ENCODE measurements at places on chromosomes 6 and 20. TPM values are rescaled to one million over a fixed set of nuclear protein-coding genes. Genes with fewer than 3 reads are reported as not detected.

- DNase-seq, result peak; percentile 89
Observed at GRCh38 chr6:104940893-104941728, 15.8 kb upstream of the LIN28B start.

DNA sequence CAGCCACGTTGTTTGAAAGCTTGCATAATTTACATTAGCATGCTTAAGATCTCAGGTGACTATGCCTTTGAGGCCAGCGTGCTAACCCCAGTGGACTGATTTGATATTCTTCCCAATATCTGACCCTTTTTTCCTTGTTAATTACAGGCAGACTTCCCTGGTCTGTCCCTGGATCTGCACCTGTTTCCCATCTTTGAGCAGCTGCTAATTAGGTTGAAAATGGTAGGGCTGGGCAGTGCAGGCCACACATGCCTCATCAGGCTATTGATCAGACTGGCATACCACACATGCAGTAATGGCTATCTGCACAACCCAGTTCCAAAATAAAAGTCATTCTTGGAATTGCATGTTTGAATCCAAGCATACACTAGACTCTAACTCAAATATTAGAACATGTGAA, 164.3 kb upstream of the TFAP2D start:
- no peak for DNase-seq

DNA sequence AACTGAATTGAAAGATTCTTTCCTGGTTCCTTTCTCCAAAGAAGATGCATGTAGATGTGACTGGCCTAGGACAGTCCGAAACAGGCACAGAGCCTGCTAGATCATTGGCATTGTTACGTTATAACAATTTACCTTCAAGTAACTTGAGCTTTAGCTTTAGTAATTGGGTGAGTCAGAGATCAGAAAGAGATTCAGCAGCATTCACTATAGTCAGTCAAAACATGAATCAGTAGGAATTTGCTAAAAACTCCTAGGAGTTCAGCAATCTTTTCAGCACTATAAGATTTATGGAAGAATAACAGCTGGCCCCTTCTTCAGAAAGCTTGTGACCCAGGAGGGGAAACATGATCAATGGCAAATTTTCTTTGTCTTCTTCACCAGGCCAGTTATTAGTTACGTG, 281.7 kb upstream of the PRDM1 start:
- no peak for DNase-seq

GRCh38 chr20:6075428-6076219, 21.8 kb upstream of the LRRN4 start:
- no peak for DNase-seq

- DNase-seq, result no peak
Observed at GRCh38 chr6:151822252-151823111, 15.0 kb downstream of the ESR1 start.

DNA sequence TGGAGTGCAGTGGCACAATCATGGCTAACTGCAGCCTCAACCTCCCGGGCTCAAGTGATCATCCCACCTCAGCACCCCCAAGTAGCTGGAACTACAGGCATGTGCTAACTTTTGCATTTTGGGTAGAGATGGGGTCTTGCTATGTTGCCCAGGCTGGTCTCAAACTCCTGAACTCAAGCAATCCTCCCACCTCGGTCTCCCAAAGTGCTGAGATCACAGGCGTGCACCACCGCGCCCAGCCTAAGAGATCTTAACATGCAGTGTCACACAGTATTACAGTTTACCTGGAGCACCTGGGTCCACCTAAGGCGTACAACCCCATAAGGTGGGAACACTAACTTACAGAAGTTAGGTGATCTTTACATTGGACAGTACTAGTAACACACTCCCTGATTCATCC, 29.5 kb downstream of the TMEM242 start:
- DNase-seq, result no peak

GRCh38 chr6:159462431-159462830, 230.6 kb downstream of the SOD2 start:
- no peak for DNase-seq

GRCh38 chr6:41578217-41579087, 32.3 kb downstream of the FOXP4 start:
- DNase-seq, result peak; percentile 80

DNA sequence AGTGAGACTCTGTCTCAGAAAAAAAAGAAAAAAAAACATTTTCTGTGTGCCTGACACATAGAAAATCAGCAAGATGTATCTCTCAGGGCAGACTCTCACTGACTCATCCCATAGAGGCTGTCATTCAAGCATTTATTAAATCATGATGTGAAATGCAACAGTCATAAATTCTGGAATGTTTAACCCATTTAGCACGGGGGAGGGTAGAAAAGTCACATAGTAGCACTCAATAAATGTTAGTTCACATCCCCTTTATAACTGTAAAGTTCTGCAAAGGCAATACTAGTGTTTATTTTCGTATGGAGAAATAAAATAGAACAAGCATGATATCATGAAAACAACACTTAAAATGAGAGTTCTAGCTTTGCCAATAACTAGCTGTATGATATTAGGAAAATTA, 15.5 kb upstream of the CARMIL1 start:
- no peak for DNase-seq

DNA sequence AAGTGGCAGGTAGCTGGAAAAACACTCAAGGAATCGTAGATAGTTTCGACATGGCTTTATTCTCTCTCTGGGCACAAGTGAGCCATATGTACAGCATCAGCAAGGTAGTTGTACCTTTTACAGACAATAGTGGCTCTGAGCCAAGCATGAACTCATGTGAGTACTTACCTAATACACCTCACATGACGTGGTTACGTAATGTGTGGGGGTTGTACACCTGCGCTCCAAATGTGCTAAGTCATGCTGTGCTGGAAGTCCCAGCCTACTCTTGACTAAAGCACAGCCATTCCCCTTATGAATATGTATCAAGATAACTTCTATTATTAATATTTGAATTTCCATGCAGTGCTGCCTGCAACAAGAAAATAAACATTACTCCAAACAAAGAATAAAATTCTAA, 78.8 kb upstream of the HMGN3 start:
- no peak for DNase-seq

- DNase-seq, result no peak
Observed at GRCh38 chr6:120010075-120010474, 660.5 kb upstream of the MAN1A1 start.

GRCh38 chr20:20795119-20795518, 82.7 kb upstream of the RALGAPA2 start:
- no peak for DNase-seq

DNA sequence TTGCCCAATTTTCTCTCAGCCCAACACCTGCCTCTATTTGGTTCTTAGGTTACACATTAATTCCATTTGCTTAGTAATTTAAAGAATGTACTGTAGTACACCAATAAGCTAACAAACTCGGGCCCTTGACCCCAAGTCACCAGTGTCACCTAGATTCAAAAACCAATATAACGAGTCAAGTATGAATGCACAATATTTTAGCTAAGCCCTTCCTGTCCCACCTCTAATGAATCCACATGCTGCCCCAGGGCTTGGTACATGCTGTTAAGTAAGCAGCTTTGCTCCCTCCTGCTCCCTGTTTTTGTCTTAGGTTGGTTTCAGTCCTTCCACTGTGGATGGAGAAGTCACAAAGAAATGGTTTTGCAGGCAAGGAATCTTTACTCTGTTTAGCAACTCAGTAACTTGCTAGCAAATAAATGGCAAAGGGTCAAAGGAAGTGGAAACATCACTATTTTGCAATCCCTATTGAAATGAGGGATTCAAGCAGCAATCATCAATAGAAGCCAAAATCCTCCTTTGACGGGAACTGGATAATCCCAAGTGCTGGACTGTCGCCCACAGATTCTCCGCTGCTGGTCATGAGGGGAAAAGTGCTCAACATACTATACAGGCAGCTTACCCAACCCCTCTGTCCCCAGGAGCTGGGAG, 5.0 kb upstream of the MPC1 start:
- DNase-seq, result no peak

GRCh38 chr6:75748743-75749538, at the start of gene MYO6:
Gene MYO6, plus strand, starts transcription at chr6:75749239. Its CDS starts 68,309 bp downstream, at chr6:75817548.
- DNase-seq, result peak; percentile 36

- DNase-seq, result no peak
Observed at GRCh38 chr6:165799391-165800153, 136.5 kb upstream of the PDE10A start.

- DNase-seq, result no peak
Observed at GRCh38 chr6:12170351-12171092, 119.6 kb upstream of the EDN1 start.

- peak; percentile 88 for DNase-seq
Observed at GRCh38 chr6:30102970-30103871, 9.7 kb downstream of the TRIM31 start.

RIN2 gene
- polyA plus RNA-seq, result 0.24 TPM

CD93 gene
- polyA plus RNA-seq, result under 0.01 TPM

HFE gene
- polyA plus RNA-seq, result 1.6 TPM

ISM1 gene
- polyA plus RNA-seq, result 0.62 TPM

ADAM33 gene
- polyA plus RNA-seq, result 7.0 TPM

BHLHE23 gene
- polyA plus RNA-seq, result not detected

Data from H1 (cell line).